ENCODE measurements at places on chromosomes 2 and 18. TPM values are rescaled to one million over a fixed set of nuclear protein-coding genes. Genes with fewer than 3 reads are reported as not detected.

The ABCG8 gene
- not detected for total RNA-seq

The OBSL1 gene
- total RNA-seq: not detected

The CENPA gene
- total RNA-seq: 21.1 TPM

The EPB41L5 gene
- total RNA-seq: 0.11 TPM

GRCh38 chr18:33578518-33579348, 714 bp downstream of the ASXL3 start:
- no peak overlapping the region for H3K4me3 ChIP-seq
- H3K4me1 ChIP-seq: peaks cover 12% of the 10 kb centered on the region
- no peaks in the 10 kb centered on the region for H3K36me3 ChIP-seq
- no peak for DNase-seq

DNA sequence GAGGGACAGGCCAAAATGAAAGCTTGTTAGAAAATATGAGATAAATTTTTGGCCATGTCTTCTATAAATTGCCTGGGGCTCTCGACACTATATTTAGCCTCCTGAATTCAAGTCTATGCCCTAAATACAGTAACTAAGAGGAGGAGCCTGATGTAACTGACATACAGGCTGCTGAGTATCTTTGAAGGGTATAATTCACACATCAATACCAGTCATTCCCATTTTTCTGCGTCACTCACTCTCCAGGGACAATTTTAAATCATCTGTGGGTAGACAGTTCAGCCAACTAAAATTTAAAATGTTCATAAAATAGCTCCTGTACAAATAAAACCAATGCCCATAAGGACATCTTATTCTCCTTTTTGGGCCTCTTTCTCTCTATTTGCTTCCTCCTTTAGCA, 105.9 kb downstream of the AP1S3 start:
- no peaks in the 10 kb centered on the region for H3K36me3 ChIP-seq
- no peak overlapping the region for H3K27ac ChIP-seq
- H3K4me1 ChIP-seq: no peaks in the 10 kb centered on the region
- H3K4me3 ChIP-seq: no peak overlapping the region

DNA sequence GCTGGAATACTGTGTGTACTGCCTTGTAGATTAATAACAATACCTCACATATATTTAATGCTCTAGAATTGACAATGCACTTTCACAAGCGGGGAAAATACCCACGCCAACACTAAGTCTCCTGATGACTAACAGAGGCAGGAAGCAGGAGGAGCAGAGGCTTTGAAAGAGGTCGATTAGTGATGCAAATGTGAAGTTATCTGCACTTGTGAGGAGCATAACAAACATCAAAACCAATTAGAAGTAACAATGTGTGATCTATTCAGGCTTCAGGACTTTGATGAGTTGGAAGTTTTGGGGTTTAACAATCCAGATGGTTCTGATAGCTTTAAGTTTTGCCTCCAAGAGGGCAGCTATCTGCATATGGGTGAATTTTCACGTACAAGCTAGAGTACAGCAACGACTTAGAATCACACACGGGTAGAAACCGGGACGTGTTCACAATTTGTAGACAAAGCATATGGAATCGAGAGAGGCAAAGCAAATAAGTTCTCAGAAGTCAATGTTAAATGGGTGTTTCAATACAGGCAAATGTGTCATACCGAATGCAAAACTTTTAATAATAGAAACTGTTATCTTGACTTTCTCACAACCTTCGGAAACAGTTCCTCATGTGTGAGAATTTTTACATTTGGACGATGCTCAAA, 114.5 kb downstream of the METTL8 start:
- peak overlapping the region; percentile 98 for H3K27ac ChIP-seq
- peak overlapping the region; percentile 46 for H3K4me3 ChIP-seq
- H3K36me3 ChIP-seq: no peaks in the 10 kb centered on the region
- no peaks in the 10 kb centered on the region for H3K27me3 ChIP-seq
- DNase-seq: peak; percentile 70

DNA sequence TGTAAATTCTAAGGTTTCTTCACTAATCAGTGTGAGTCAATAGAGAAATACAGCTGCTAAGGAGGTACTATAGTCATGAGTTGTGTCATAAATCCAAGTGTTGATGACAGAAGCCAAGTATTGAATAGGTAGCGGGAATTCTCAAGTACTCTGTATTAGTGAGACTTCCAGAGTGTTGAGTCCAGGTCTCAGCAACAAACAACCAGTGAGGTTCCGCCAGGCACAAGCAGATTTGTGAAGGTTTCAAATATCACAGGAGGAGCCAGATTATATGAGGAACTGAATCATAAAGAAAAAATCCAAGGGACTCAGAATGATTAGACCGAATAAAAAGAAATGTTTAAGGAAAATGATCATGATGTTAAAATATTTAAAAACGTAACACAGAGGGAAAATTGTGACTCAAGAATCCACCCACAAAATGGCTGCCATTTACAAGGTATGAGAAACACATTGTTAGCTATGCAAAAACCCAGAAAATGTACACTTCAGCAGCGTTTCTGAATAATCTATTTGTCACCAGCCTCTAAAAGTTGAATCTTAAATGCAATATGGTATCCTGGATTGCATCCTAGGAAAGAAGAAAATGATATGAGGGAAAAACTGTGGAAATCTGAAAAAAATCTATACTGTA, 27.3 kb upstream of the EVA1A start:
- DNase-seq: no peak
- H3K36me3 ChIP-seq: no peaks in the 10 kb centered on the region
- no peaks in the 10 kb centered on the region for H3K4me1 ChIP-seq
- no peak overlapping the region for H3K27ac ChIP-seq

- peaks cover 36% of the 10 kb centered on the region for H3K4me1 ChIP-seq
- no peaks in the 10 kb centered on the region for H3K27me3 ChIP-seq
- no peak overlapping the region for H3K4me3 ChIP-seq
- DNase-seq: no peak
- no peak overlapping the region for H3K27ac ChIP-seq
These were observed 1.8 kb downstream of the FBXO48 start for GRCh38 chr2:68465081-68465916.

DNA sequence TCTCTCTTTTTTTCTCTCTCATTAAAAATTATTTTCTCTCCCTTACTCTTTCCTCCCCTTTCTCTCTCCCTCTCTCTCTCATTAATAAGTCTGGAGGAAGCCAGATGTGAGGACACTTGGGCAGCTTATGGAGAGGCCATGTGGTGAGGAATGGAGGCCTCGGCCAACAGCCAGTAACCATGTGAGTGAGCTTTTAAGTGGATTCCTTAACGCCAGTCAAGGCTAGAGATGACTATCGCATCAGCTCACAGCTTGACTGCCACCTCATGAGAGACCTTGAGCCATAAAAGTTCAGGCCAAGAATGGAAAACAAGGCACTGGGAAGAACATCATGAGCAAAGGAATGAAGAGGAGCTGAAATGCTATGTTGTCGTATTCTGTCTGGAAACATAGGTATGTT, 39.1 kb downstream of the ETAA1 start:
- no peak overlapping the region for H3K27ac ChIP-seq
- no peaks in the 10 kb centered on the region for H3K36me3 ChIP-seq
- no peaks in the 10 kb centered on the region for H3K4me1 ChIP-seq
- DNase-seq: no peak
- H3K27me3 ChIP-seq: no peaks in the 10 kb centered on the region

- H3K4me3 ChIP-seq: peak overlapping the region; percentile 41
- H3K27me3 ChIP-seq: no peaks in the 10 kb centered on the region
- no peaks in the 10 kb centered on the region for H3K36me3 ChIP-seq
- DNase-seq: peak; percentile 91
These were observed 235.6 kb downstream of the BCL11A start for GRCh38 chr2:60317844-60318243.

GRCh38 chr2:109059474-109060165, 69.4 kb upstream of the SH3RF3 start:
- no peaks in the 10 kb centered on the region for H3K36me3 ChIP-seq
- peak; percentile 23 for DNase-seq
- no peak overlapping the region for H3K4me3 ChIP-seq
- H3K27ac ChIP-seq: no peak overlapping the region
- 0 out of 2 replicates have a peak, but pooled peaks cover 3% of the 10 kb centered on the region for H3K4me1 ChIP-seq

GRCh38 chr2:119371111-119371510, 4.3 kb downstream of the DBI start:
- H3K4me1 ChIP-seq: peaks cover 10% of the 10 kb centered on the region
- no peak overlapping the region for H3K4me3 ChIP-seq
- H3K27ac ChIP-seq: no peak overlapping the region
- H3K36me3 ChIP-seq: peaks cover 49% of the 10 kb centered on the region
- H3K27me3 ChIP-seq: no peaks in the 10 kb centered on the region

DNA sequence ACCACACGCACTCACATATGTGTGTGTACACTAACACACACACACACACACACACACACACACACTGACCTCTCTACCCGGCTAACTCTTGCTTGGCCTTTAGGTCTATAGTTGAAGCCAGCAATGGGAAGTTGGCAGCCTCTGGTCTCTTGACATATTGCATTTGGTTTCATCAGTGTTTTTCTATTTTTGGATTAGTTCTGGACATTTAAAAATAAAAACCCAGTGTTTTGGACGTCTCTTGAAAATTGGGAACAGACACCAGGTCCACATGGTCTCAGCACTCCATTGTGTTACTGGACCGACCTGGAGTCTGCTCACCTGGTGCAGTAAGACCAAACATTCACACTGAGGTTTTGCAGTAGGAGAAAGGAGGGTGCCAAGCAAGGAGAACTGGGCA, 50.4 kb upstream of the AFF3 start:
- no peaks in the 10 kb centered on the region for H3K36me3 ChIP-seq
- peaks cover 6% of the 10 kb centered on the region for H3K4me1 ChIP-seq
- DNase-seq: no peak
- H3K27ac ChIP-seq: no peak overlapping the region
- H3K27me3 ChIP-seq: no peaks in the 10 kb centered on the region

DNA sequence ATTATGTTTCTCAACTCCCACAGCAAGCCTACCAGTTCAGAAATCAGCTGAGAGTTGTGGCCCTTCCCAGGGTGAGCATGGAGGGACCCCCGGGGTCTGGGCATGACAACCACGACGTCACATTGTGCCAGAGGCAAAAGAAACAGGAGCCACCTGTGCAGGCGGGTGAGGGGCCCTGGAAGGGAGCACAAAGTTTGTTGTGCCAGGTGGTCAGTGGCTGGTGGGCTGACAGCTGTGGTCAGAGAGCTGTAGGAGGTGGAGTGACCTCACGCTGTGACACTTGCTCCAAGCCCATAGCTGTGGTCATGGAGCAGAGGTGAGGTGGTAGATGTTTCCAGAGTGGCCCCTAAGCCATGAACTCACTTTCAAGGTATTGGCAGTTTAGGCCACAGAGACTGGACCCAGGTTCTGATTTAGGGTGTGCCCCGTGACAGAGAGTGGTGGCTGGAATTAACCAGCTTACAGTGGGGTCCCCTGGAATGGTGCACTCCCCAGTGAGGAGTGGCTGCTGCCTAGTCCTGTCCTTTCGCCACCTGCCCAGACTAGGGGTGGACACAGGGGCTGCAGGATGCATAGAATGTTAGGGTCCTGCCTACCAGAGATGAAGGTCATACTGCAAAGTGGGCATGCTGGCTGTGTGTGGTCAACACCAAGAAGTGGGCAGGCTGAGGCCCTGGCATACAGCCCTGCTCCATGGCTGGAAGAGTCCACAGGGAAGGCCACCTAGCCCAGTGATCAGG, 136.4 kb downstream of the GLI2 start:
- no peak overlapping the region for H3K27ac ChIP-seq
- H3K4me3 ChIP-seq: no peak overlapping the region
- no peaks in the 10 kb centered on the region for H3K36me3 ChIP-seq

GRCh38 chr2:46010223-46010924, 286.8 kb upstream of the EPAS1 start:
- no peaks in the 10 kb centered on the region for H3K27me3 ChIP-seq
- peaks cover 14% of the 10 kb centered on the region for H3K4me1 ChIP-seq
- no peak overlapping the region for H3K4me3 ChIP-seq
- H3K36me3 ChIP-seq: peaks cover 70% of the 10 kb centered on the region

GRCh38 chr18:46053368-46054095, 18.5 kb downstream of the PSTPIP2 start:
- H3K27me3 ChIP-seq: no peaks in the 10 kb centered on the region
- DNase-seq: no peak
- no peak overlapping the region for H3K27ac ChIP-seq
- no peaks in the 10 kb centered on the region for H3K36me3 ChIP-seq
- H3K4me1 ChIP-seq: no peaks in the 10 kb centered on the region

GRCh38 chr2:66362701-66363100, 72.2 kb upstream of the MEIS1 start:
- H3K27me3 ChIP-seq: no peaks in the 10 kb centered on the region
- H3K36me3 ChIP-seq: no peaks in the 10 kb centered on the region
- H3K27ac ChIP-seq: no peak overlapping the region
- no peak for DNase-seq

DNA sequence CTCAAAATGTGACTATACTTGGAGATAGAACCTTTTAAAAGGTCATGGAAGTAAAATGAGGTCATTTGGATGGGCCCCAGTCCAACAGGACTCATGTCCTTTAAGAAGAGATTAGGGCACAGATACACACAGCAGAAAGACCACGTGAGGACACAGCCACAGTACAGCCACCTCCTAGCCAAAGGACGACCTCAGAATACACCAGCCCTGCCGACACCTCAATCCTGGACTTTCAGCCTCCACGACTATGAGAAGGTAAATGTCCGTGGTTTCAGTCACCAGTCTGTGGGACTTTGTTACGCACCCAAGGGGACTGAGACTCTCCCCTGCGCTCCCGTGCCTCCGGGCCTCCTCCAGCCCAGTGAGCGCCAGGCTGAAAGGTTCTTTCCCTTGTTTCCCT, 30.2 kb upstream of the HPCAL1 start:
- H3K36me3 ChIP-seq: no peaks in the 10 kb centered on the region
- H3K4me3 ChIP-seq: no peak overlapping the region
- no peaks in the 10 kb centered on the region for H3K4me1 ChIP-seq

DNA sequence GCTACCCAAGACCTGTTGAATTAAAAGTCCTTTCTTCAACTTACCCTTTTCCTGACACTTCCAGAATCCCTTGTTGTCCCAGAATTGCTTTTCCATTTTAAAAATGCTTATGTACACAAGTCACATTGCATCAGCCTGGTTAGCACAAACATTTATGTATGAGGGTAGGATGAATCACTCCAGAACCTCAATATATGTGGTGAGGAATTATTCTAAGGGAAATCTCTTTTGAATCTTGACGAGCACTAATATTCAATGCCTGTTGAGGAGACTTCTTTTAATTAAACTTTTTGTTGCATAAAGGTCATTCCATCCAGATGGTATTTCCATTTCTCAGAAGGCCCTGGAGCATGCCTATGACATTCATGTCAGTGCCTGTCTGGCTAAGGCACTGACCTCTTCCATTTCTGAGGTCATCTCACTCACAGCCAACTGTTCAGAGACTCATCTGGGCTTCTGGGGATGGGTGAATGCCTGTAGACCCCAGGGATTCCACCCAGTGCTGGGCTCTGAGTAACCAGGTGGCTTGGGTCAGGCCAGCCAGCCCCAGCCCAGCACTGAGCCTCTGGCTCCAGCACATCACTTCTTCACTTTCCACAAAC, 28.2 kb downstream of the ACMSD start:
- no peaks in the 10 kb centered on the region for H3K4me1 ChIP-seq
- H3K4me3 ChIP-seq: no peak overlapping the region
- no peak overlapping the region for H3K27ac ChIP-seq
- DNase-seq: no peak

DNA sequence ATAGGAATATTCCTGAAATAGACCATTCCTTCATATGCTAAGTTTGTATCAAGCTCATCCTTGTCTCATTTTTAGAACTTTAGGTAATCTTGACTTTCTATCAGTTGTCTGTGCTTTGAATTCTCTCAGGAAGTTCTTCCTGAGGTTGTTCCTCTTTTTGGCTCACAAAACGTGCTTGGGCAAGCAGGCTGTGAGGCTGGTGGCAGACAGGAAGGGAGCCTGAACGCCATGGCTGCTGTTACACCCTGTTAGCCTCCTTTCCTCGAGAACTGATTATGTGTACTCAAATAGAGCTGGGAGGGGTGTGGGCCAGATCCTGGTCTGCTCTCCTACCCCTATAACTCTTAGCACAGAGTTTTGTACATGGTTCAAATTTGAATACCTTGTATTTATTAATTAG, 136.4 kb upstream of the CELF4 start:
- no peaks in the 10 kb centered on the region for H3K36me3 ChIP-seq
- DNase-seq: peak; percentile 43
- H3K4me1 ChIP-seq: no peaks in the 10 kb centered on the region
- H3K27me3 ChIP-seq: no peaks in the 10 kb centered on the region
- H3K27ac ChIP-seq: no peak overlapping the region

Data from Karpas-422 (cell line).